ENCODE measurements at places on chromosomes 12 and 14. TPM values are rescaled to one million over a fixed set of nuclear protein-coding genes. Genes with fewer than 3 reads are reported as not detected.
A peak's percentile ranks its signal among the peaks of the same experiment; 100 is the strongest.

- no peak for DNase-seq
These were observed 222.3 kb downstream of the PTPRO start for GRCh38 chr12:15544589-15544988.

GRCh38 chr12:9066755-9067423, 48.8 kb downstream of the A2M start:
- no peak for DNase-seq

DNA sequence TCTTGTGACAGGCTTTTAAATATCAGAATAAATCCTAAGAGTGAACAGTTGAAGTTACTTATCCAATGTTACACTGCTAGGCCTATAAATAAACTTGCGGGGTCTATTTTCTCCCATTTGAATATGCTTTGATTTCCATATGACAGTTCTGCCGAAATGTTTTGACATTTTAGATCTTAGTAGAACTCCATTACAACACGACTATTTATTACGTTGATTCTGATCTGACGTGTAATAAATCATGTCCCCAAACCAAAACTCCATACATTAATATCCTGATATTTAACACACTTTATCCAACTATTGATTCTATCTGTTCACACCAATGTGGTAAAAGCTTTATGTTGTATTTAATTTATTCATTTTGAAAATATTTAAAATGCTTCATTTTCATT, 16.1 kb upstream of the NEMF start:
- DNase-seq = no peak

DNA sequence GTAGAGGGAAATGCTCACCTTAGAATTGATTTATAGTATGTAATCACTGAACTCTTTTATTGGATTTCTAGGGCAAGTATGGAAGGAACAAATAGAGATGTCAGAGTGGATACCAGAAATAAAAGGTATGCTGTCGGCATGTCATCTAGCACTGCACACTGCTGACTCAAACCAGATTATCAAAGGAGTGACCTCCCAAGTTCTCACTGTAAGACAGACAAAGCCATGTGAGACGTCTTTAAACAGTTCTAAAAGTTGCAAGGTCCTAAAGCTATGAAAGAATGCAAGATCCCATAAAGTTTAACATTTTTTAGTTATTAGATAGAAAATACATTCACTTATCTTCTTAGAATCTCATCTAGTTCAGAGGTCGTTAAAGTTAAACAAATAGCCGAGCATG, 70.0 kb upstream of the CPM start:
- DNase-seq = no peak

- DNase-seq = no peak
These were observed 34.2 kb downstream of the DTX1 start for GRCh38 chr12:113090740-113091139.

DNA sequence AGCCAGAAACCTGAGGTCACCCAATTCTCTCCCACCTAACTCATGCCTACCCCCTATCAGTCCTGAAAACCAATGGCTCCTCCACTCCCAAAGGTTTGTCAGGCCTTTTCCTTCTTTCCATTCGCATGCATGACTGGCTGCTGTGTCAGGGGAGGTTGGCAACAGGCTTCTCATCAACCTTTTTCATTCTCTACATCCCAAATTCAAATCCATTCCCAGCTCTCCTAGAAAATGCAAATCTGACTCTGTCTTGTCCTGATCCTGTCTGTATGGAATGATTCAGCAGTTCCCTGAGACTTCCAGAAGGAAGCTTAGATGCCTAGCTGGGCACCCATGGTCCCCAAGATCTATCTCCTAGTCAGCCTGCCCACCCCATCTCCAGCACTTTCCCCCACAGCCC, 5.0 kb upstream of the CTDSP2 start:
- DNase-seq = no peak

- peak; percentile 87 for DNase-seq
These were observed 11.9 kb downstream of the SCNN1A start for GRCh38 chr12:6363330-6364043.

DNA sequence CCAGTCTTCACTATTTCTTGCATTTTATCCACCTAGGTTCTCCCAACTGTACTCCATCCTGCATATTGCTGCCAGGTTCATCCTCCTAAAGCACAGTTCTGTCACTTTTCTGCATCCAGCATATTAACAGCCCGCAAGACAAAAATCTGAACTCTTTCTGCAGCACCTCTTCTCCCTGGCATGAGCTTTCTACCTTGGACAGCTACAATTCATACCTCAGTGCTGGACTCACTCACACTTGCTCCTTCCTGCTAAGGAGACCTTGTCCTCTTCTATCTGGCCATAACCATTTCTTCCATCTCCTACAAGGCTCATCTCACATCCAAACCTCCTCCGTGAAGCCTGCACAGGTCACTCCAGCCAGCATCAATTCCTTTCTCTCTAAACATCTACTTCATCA, 170.1 kb upstream of the GRIP1 start:
- no peak for DNase-seq

DNA sequence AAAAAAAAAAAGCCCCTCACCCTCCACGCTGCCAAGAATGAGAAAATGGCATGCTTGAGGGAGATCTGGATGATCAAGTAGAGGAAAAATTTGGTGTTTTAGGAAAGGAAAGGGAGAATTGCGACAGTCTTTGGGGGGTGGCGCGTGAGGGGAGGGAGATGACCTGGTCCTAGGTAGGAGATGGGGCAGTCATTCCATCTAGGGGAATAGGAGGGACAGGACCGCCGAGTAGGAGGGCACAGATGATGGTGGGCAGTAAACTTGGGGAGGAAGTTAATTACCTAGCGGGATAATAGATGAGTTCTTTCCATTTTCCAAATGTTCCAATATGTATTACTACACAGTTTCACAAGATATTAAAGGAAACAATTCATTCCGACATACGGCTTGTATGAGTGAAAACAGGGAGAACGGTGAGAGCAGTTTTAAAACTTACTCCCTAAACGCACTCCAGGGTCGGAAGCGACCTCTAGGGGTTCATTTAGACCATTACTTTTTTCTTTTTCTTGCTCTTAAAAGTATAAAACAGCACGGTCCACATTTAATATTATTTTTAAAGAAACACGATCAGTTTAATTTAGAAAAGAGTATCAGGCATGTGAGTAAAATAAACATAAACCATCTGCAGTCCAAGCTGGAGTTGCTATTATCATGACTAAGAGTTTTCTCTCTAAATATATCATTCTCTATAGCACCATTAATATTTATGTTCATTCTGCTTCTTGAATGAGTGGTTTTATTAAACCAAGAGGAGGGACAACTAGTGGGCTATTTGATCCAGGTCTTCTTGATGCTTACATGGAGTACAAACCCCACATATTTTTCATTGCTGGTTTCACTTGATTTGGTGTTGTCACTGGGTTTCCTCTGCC, 3.0 kb upstream of the FNTB start:
- no peak for DNase-seq

- DNase-seq = peak; percentile 83
These were observed 764 bp upstream of the SPTB start for GRCh38 chr14:64880221-64881121.

- no peak for DNase-seq
These were observed 90.2 kb downstream of the CHGA start for GRCh38 chr14:93012951-93013719.

DNA sequence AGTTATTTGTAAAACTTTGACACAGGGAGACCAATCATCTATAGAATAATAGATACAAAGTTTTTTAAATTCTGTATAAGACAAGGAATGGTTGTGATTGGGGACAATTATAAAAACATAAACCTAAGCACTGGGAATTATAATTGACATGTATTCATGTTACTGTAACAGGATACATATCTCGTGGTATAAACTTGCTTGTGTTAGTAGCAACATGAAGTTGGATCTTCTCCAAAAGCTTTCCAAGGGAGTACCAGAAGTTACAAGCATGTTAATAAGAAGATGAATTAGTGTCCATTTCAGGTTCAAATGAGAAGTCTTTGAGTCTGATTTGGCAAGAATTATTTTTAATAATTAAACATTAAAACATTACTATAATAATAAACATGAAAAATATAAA, 42.2 kb downstream of the CDKL1 start:
- DNase-seq = no peak

- no peak for DNase-seq
These were observed 485.9 kb downstream of the APAF1 start for GRCh38 chr12:99130808-99131553.

DNA sequence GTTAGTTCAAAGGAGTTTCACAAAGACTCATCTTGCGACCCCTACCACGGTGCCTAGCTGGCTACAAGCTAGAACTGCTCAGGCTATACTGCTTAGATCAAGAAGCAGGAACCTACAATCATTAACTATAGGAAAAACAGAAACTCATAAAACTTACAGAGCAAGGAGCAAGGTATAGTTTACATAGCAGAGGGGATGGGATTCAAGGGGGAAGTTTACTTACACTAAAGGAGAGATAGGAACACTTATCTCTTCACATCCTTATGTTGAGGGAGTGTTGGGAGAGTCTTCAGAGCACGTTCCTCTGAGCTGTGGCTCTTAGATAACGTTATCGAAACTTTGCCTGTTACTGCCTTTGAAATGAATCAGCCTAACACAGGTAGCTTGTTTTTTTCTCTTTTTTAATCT, 58.1 kb downstream of the FSCB start:
- no peak for DNase-seq

GRCh38 chr12:101829639-101830366, 956 bp downstream of the GNPTAB start:
- DNase-seq = no peak

GRCh38 chr12:56165369-56165768, 7.2 kb downstream of the MYL6 start:
- DNase-seq = no peak

SERPINA5 gene
- total RNA-seq = 5.2 TPM

ART4 gene
- 11.3 TPM for total RNA-seq

KRT82 gene
- not detected for total RNA-seq

KRT76 gene
- total RNA-seq = not detected

CKB gene
- total RNA-seq = 709 TPM

HAL gene
- total RNA-seq = 0.29 TPM

HVCN1 gene
- total RNA-seq = 3.6 TPM

DBX2 gene
- 0.19 TPM for total RNA-seq

ANKS1B gene
- total RNA-seq = 37.1 TPM

POTEM gene
- total RNA-seq = not detected

MYH6 gene
- 1.3 TPM for total RNA-seq
